ENCODE measurements at places on chromosomes 6 and 20.

DNA sequence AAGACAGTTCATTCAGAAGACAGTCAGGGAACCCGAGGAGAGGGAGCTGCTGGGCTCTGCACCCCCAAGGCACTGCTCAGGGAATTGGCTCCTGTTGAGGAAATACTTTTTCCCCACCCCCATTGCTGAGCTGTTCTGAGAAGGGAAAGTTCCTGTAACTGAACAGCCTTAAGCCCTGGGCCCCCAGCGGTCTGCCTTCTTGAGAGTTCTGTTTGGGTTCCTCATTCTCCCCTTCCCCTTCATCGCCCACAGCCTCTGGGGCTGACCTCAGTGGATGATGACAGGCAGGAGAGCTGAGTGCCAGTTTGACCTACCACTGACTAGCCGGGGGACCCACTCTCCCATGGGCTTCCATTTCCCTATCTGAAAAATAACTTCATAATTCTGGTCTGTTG is 10.7 kb downstream of the HCK start:
- DNase-seq, result no peak

- DNase-seq, result no peak
Observed at GRCh38 chr20:52193133-52193532, 1.6 kb upstream of the ZFP64 start.

GRCh38 chr6:36757206-36757605 is 59.6 kb downstream of the RAB44 start:
- peak; percentile 48 for DNase-seq

DNA sequence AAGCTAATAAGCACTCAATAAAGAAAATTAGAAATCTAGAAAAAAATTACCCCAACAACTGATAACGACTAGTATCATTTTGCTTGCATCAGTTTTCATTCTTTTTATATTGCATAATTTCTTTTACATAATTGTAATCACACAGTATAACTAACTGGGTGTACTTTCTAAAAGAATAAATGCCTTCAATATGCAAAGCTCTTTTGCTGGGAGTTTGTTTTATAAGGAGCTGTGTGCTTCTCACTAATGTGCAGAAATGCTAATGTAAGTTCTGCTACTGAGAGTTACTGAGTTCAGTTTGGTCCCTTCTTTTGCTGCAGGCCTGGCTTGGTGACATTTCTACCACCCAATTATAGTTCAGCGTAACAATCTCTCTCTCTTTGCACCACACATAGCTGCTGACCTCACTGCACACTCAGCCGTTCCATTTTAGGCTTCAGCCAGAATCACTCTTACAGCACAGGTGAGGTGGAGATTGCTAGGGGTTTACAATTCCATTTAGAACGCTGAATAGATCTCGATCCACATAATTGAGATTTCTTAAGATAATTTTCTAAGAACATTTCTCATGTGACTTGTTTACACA is 20.9 kb upstream of the KLHL31 start:
- DNase-seq, result no peak

GRCh38 chr20:20083807-20084206 is 31.5 kb downstream of the CFAP61 start:
- no peak for DNase-seq

- no peak for DNase-seq
Observed at GRCh38 chr20:38000293-38000692, 33.0 kb downstream of the TTI1 start.

- no peak for DNase-seq
Observed at GRCh38 chr20:42635699-42636411, 553.9 kb downstream of the PTPRT start.

DNA sequence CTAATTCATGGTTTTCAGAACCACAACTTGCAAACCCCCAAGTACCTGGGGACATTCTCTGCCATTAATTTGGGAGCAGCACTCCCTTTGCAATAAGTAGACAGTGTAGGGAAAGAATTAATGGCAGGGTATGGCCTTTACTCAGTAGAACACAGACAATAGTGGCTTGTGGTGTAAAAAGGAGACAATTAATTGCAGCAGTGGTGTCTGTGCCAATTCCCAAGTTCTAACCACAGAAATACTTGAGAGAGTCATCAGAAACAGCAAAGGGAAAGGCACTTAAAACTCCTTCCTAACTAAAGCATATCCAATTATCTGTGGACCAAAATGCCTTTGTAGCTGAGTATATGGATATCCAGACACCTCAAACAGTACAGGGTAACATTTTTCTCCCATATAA is 257.6 kb upstream of the POU3F2 start:
- no peak for DNase-seq

- DNase-seq, result no peak
Observed at GRCh38 chr6:25714765-25715164, 39.8 kb upstream of the SLC17A4 start.

DNA sequence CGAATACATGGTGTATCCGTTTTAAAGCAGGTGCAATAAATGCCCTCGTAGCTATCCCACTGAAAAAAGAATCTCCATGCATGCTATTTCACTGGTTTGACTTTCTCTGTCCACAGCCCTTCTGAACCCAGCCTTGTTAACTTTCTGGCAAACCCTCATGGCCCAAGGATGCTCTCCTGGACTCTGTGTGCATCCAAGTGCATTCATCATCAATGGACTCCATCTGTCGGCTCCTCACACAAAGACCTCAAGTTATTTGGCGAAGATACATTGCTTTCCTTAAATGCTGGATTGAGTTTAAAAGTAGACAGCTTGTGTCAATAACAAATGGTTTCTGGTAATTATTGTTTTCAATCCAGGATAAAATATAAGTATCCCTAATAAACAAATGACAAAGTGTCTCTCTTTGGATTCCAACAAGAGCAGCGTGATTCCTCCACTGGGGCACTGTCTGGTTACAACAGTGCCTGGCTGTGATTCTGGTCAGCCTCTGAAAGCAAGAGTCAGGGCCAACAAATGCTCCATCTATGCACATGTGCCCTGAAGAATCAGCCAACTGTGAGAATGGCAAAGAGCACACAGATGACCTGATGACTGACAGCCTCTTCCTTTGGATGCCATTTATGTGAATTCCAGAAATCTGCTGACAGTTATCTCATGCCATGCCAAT is 55.7 kb downstream of the FYN start:
- DNase-seq, result no peak

GRCh38 chr20:46130534-46130933 is 12.4 kb downstream of the CD40 start:
- DNase-seq, result no peak

GRCh38 chr6:80967609-80968008 is 784.9 kb downstream of the TENT5A start:
- DNase-seq, result no peak

- DNase-seq, result no peak
Observed at GRCh38 chr20:49729780-49730179, 16.1 kb upstream of the B4GALT5 start.

DNA sequence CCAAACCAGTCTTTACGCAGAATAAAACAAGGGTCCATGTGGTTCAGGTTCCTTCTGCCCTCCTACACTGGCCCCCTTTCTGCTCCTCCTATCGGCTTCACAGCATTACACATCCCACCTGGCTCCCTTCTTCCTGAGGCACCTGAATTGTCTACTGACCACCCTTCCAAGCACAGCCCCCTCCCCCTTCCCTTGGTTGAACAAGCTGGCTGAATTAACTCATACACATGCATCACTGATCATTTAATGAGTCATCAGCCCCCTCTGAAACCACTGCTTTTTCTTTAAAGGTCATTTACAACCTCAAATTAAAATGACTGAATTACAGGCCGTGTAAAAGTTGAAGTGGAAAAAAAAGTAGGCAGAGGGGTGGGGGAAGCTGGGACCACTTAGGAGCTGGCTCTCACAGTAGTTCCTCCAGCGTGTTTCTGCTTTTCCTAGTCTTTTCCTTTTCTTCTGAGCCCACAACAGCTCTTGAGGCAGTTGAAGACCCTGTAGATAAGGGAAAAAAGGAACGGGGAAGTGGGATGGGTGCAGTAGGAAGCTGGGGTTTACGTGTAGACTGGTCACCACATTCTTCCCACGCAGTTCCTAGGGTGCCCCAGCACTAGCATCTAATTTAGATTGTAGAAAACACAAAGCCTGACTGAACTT is 67.6 kb downstream of the FYN start:
- peak; percentile 63 for DNase-seq

DNA sequence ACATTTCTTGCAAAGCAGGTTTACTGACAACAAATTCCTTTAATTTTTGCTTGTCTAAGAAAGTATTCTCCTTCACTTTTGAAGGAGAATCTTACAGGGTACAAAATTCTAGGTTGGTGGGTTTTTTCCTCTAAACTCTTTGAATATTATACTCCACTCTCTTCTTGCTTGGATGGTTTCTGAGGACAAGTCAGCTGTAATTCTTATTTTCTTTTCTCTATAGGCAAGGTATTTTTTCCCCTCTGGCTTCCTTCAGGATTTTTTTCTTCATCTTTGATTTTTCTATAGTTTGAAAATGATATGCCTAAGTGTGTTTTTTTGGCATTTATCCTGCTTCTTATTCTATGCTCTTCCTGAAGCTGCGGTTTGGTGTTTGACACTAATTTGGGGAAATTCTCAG is 112.5 kb upstream of the HIVEP1 start:
- DNase-seq, result no peak

GRCh38 chr6:41920921-41921711 is at the start of the genes BYSL and MED20:
Gene BYSL (plus strand): TSS chr6:41921499. CDS start chr6:41921563, 64 bp downstream.
Gene MED20 (minus strand): TSS chr6:41921139. CDS start chr6:41921018, 121 bp downstream.
- peak; percentile 93 for DNase-seq

DNA sequence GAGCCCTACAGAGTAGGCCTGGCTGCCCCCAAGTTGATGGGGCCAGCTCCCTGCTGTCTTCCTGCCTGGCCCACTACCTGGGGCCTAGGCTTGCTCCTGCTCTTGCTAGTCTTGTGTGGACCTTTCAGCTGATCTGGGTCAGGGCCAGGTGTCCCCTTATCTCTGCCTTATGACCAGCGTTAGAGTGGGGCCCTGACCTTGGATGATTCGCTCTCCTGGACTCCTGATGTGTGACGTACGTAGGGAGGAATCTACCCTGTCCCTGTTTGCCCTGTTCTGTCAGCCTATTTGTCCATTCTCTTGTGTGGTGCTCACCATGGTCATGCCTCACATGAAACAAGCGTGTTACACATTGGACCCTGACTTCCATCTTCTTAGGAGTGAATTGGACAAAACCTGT is 571.8 kb downstream of the QKI start:
- no peak for DNase-seq

- no peak for DNase-seq
Observed at GRCh38 chr6:101417900-101418299, 24.4 kb downstream of the GRIK2 start.

- no peak for DNase-seq
Observed at GRCh38 chr6:98931696-98932095, 16.1 kb downstream of the FBXL4 start.

DNA sequence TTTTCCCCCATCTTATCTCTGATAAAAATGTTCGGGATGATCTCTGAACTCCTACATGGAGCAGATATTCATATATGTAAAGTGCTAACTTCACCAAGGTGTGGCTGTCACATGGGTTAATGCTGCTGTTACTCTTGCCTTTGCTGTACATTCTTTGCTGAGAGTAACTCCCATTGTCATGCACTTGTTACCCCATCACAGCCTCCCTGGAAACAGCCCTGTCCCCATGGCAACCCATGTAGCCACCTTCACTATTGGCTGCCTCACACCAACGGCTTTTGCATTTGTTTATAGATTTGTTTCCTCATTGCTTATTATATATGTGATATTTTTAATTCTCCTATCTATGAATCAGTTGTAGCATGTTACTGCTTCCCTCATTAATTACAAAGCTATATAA is 17.3 kb upstream of the IBTK start:
- no peak for DNase-seq

- DNase-seq, result no peak
Observed at GRCh38 chr6:104218116-104218515, 641.6 kb downstream of the HACE1 start.

DNA sequence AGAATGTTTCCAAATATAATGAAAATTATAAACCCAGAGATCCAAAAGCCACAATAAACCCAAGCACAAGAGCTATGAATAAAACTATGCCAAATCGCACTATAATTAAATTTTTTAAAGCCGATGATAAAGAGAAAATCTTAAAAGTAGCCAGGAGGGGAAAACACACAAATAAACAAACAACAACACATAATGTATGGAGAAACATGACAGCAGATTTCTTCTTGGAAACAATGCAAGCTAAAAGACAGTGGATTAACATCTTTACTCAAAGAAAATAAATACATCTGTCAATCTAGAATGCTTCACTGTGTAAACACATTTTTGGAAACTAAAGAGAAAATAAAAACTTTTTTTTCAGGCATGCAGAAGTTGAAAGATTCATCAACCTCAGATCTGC is 80.3 kb upstream of the RNF24 start:
- no peak for DNase-seq

GRCh38 chr20:3680701-3681351 is 984 bp downstream of the ADAM33 start:
- no peak for DNase-seq

DNA sequence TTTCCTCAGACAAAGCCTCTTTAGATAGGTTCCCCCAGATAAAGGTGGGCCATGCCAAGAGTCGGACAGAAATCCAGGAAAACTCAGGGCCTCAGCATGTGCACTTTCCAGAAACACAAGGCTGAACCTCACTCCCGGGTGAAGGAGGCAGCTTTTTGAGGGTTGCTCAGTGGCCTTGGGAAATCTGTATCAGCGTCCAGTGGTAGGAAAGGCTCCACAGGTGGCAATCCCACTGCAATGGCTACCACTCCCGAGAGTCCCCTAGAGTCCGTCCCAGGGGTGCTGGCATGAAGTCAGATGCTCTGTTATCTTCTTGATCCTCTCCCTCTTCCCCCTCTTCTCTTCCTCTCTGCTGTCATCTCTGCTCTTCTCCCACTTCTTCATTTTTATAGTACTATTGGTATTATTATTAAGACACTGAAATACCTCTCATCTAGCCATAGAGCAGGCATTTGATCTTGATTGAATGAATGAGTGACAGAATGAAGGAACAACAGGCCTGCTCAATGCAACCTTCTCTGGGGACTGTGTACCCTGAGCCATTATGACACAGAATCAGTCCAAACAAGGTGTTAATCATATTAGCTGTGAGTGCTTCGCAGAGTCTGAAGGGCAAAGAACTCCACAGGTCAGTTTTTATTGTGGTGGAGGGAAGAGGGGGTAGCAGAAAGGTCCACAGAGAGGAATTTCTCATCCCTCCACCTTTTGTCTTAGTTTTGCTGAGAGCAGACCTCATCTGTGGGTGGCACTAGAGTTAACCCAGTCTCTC is 13.3 kb downstream of the SLC22A1 start:
- no peak for DNase-seq

All from stimulated activated CD4-positive, alpha-beta T cell treated with anti-CD3 and anti-CD28 coated beads, Interleukin-1b, Interleukin-23, amount 100 ng/mL, for 48 hours (primary cell).